Fibroblast of villous mesenchyme (primary cell): ENCODE measurements at places on chromosomes 1 and 21. TPM values are rescaled to one million over a fixed set of nuclear protein-coding genes. Genes with fewer than 3 reads are reported as not detected.

Gene ARTN
- 0.86 TPM in 1 of 2 replicates, not detected in the other for total RNA-seq

Gene MXRA8
- total RNA-seq = 249 and 351 TPM in 2 replicates

Gene RGS7
- under 0.01 and 0.43 TPM in 2 replicates for total RNA-seq

Gene PTPRU
- total RNA-seq = 5.5 and 6.9 TPM in 2 replicates

Gene FCRL2
- not detected in 2 replicates for total RNA-seq

Gene RGS1
- 0.32 TPM in 1 of 2 replicates, not detected in the other for total RNA-seq

Gene TMEM35B
- total RNA-seq = 15.8 and 21.6 TPM in 2 replicates

Gene ZNF683
- not detected in 2 replicates for total RNA-seq

Gene FCRL5
- not detected in 2 replicates for total RNA-seq

Gene GBP5
- under 0.01 and 0.32 TPM in 2 replicates for total RNA-seq

Gene PRKCZ
- 2.6 and 5.2 TPM in 2 replicates for total RNA-seq

Gene TNFRSF9
- 0.32 and 0.43 TPM in 2 replicates for total RNA-seq

Gene TMEM9
- 41.2 and 52.2 TPM in 2 replicates for total RNA-seq

Gene FCGR3B
- total RNA-seq = not detected in 2 replicates

Gene RGSL1
- not detected in 2 replicates for total RNA-seq

Gene KRTAP21-2
- total RNA-seq = not detected in 2 replicates

Gene HES3
- total RNA-seq = not detected in 2 replicates

Gene INSRR
- not detected in 2 replicates for total RNA-seq

Gene PRELP
- under 0.01 and 0.43 TPM in 2 replicates for total RNA-seq

Gene CFHR2
- not detected in 2 replicates for total RNA-seq

Gene FOXD3
- not detected in 2 replicates for total RNA-seq

Gene GJB3
- total RNA-seq = not detected in 2 replicates

Gene FCRL6
- not detected in 2 replicates for total RNA-seq

Gene ITLN1
- not detected in 2 replicates for total RNA-seq

Gene FH
- 111 and 128 TPM in 2 replicates for total RNA-seq

Gene KRTAP11-1
- not detected in 2 replicates for total RNA-seq

Gene TNNT2
- 0.64 and 3.5 TPM in 2 replicates for total RNA-seq

Gene KCNA3
- under 0.01 and 0.64 TPM in 2 replicates for total RNA-seq

Gene RAB7B
- 4.2 and 5.2 TPM in 2 replicates for total RNA-seq

Gene FCRL4
- not detected in 2 replicates for total RNA-seq

Gene DIO1
- total RNA-seq = not detected in 2 replicates
